ENCODE measurements at places on chromosomes 16 and 17. TPM values are rescaled to one million over a fixed set of nuclear protein-coding genes. Genes with fewer than 3 reads are reported as not detected.

GRCh38 chr16:22646948-22647556 lies 136.4 kb downstream of the NPIPB5 start:
- H3K27me3 ChIP-seq = peaks cover 4% of the 10 kb centered on the region
- H3K4me1 ChIP-seq = no peaks in the 10 kb centered on the region
- no peaks in the 10 kb centered on the region for H3K36me3 ChIP-seq
- no peak overlapping the region for H3K4me3 ChIP-seq
- DNase-seq = no peak

- DNase-seq = no peak
- H3K27ac ChIP-seq = no peak overlapping the region
- H3K27me3 ChIP-seq = no peaks in the 10 kb centered on the region
Observed at GRCh38 chr17:1231456-1231855, 38.8 kb upstream of the BHLHA9 start.

Gene SLC5A10
- total RNA-seq = not detected

DNA sequence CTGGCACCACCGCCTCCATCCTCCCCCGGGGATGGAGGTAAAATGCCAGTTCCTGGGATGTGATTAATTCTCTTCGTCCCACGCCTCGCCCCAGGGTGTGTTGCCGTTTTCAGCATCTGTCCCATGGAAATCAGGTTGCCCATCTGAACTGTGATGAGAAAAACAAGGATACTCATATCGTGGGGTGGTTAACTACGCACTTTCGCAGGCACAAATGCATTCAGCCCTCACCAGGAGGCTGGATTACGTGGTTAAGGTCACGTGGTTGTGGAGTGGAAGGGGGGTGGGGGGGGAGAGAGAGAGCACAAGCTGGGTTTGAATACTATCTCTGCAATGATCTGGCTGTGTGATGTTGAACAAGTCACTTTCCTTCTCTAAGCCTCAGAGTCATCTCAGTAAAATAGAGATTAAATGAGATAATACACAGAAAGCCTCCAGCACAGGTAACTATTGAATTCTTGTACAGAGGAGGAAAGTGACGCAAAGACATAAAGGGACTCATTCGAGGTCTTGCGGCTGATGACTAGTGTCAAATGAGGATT lies 74.7 kb downstream of the BMERB1 start:
- no peak overlapping the region for H3K4me3 ChIP-seq
- H3K27me3 ChIP-seq = no peaks in the 10 kb centered on the region
- H3K4me1 ChIP-seq = no peaks in the 10 kb centered on the region
- no peak overlapping the region for H3K27ac ChIP-seq

Gene KCNH6
- not detected for total RNA-seq

Gene ELMO3
- total RNA-seq = 3.8 TPM

DNA sequence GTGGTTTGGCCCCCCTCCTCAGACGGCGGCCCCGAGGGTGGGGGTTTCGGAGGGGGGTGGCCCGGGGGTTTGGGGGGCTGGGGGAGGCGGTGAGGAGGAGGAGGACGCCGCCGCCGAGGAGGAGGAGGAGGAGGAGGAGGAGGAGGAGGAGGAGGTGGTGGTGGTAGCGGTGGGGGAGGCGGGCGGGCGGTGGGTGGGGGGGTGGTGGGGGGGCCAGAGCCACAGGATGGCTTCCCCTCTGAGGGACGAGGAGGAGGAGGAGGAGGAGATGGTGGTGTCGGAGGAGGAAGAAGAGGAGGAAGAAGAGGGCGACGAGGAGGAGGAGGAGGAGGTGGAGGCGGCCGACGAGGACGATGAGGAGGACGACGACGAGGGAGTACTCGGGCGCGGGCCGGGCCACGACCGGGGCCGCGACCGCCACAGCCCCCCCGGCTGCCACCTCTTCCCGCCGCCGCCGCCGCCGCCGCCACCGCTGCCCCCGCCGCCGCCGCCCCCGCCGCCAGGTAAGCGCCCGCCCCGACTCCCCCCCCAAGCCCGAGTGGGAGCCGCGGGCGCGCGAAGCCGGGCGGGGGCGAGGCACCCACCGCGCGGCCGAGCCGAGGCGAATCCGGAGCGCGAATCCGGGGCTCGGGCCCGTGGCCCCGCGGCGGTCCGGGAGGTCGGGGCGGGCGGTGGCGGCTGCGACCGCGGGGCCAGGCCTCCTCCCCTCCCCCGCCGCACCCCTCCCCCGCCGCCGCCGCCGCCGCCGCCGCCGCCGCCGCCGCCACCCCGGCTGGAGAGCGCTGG lies 3.8 kb upstream of the CHD3 start:
- DNase-seq = no peak
- peak overlapping the region; percentile 77 for H3K27ac ChIP-seq
- H3K4me3 ChIP-seq = peak overlapping the region; percentile 85

- H3K27me3 ChIP-seq = no peaks in the 10 kb centered on the region
- H3K4me3 ChIP-seq = no peak overlapping the region
Observed at GRCh38 chr17:332558-333322, 19.9 kb downstream of the RPH3AL start.

DNA sequence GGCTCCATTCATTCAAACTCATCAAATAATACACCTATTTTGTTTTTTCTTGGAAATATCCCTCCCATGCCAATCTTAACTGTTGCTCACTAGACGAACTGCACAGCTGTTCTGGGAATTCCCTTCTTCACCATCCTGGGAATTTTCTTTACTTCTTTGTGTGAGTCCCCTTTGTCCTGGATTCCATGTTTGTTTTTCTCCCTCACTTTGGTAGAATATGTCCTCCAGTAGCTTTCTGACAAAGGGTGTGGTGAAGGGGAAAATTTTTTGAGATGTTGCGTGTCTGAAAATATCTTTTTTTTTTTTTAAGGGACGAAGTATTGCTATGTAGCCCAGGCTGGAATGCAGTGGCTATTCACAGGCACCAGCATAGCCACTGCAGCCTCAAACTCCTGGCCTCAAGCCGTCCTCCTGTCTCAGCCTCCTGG lies 17.2 kb upstream of the UTP6 start:
- H3K36me3 ChIP-seq = no peaks in the 10 kb centered on the region
- H3K27ac ChIP-seq = no peak overlapping the region
- H3K27me3 ChIP-seq = peaks cover 5% of the 10 kb centered on the region
- H3K4me1 ChIP-seq = peaks cover 3% of the 10 kb centered on the region
- H3K4me3 ChIP-seq = no peak overlapping the region

- no peaks in the 10 kb centered on the region for H3K4me1 ChIP-seq
- peaks cover 5% of the 10 kb centered on the region for H3K27me3 ChIP-seq
- H3K4me3 ChIP-seq = no peak overlapping the region
- no peak for DNase-seq
Observed at GRCh38 chr17:64278614-64279013, 15.6 kb upstream of the TEX2 start.

DNA sequence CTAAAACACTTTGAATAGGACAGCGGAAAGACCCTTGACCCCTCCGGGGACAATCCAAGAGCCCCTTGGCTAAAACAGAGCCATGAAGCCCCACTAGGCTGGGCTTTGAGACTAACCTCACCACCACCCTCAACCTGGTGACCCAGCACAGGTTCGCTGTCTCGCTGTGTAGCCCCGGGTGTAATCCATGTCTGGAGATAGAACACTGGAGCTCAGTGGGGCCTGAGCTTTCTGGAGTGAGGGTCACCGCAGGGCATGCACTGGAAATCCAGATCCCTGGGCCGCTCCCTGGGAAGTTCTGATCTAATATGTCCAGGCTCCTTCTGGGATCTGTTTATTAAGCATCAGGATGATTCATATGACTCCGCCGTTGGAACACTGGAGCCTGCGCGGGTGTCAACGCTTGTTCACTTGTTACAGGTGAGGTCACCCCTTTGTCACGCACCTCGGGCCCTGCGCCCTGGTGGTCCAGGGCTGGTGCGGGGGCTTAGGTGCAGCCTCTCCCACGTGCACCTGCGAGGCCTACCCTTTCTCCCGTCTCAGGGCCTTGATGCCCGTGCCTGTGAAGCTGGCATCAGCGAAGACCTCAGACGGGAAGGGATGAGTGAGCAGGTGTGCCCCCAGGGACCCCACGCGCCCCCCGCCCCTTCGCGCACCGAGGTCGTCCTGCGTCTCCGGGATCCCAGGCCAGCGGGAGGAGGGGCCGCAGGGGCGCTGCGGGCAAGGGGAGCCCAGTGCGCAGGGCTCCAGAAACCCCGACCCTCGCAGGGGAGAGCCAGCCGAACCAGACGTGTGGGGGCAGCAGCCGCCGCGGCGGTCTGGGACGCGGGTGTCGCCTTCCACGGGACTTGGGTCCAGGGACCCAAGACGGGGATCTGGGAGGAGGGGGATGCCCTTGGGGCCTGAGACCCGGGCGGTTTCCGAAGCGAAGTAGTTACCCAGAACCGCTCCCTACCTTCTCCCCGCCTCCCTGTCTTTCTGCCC lies 224.1 kb upstream of the FOXF1 start:
- no peak overlapping the region for H3K4me3 ChIP-seq
- H3K36me3 ChIP-seq = no peaks in the 10 kb centered on the region
- H3K27me3 ChIP-seq = peaks cover 23% of the 10 kb centered on the region
- no peaks in the 10 kb centered on the region for H3K4me1 ChIP-seq

Gene IRX6
- total RNA-seq = not detected

Gene TOB1
- total RNA-seq = 75.4 TPM

DNA sequence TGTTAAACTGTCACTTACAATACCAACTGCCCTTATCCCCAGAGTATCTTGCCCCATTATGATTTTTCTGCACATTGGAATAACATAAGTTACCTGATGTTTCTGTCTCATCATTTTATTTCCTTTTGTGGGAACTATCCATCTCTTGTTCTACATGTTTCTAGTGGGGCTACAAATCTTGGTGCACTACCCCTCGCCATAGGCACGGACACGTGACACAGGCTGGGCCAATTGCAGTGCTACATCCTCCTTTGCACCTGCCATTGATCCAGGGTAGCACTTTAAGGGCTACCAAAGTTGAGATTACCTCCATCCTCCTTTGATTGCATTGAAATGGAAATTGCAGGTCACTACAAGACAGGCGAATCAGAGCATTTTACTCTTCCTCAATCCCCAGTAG lies 14.2 kb upstream of the SYT17 start:
- H3K27me3 ChIP-seq = peaks cover 5% of the 10 kb centered on the region
- H3K4me1 ChIP-seq = no peaks in the 10 kb centered on the region
- no peak overlapping the region for H3K27ac ChIP-seq
- no peaks in the 10 kb centered on the region for H3K36me3 ChIP-seq
- no peak for DNase-seq
- no peak overlapping the region for H3K4me3 ChIP-seq

Gene FADS6
- not detected for total RNA-seq

Gene CACNG1
- not detected for total RNA-seq

- no peak overlapping the region for H3K4me3 ChIP-seq
- H3K27ac ChIP-seq = no peak overlapping the region
- no peaks in the 10 kb centered on the region for H3K4me1 ChIP-seq
- DNase-seq = no peak
- H3K27me3 ChIP-seq = no peaks in the 10 kb centered on the region
Observed at GRCh38 chr17:10337976-10338375, 34.8 kb downstream of the MYH13 start.

- H3K4me3 ChIP-seq = no peak overlapping the region
- no peaks in the 10 kb centered on the region for H3K36me3 ChIP-seq
- no peaks in the 10 kb centered on the region for H3K27me3 ChIP-seq
- DNase-seq = no peak
- no peak overlapping the region for H3K27ac ChIP-seq
- no peaks in the 10 kb centered on the region for H3K4me1 ChIP-seq
Observed at GRCh38 chr17:79983456-79983855, 52.2 kb downstream of the TBC1D16 start.

Gene ZBTB4
- total RNA-seq = 82.7 TPM

Gene KRTAP2-3
- total RNA-seq = not detected

- H3K36me3 ChIP-seq = peaks cover 2% of the 10 kb centered on the region
- peaks cover 10% of the 10 kb centered on the region for H3K4me1 ChIP-seq
- no peak overlapping the region for H3K4me3 ChIP-seq
- H3K27ac ChIP-seq = no peak overlapping the region
- no peak for DNase-seq
Observed at GRCh38 chr17:7862692-7863437, 5.1 kb downstream of the CYB5D1 start.

- no peak overlapping the region for H3K27ac ChIP-seq
- H3K4me3 ChIP-seq = no peak overlapping the region
- H3K27me3 ChIP-seq = no peaks in the 10 kb centered on the region
- no peaks in the 10 kb centered on the region for H3K4me1 ChIP-seq
Observed at GRCh38 chr17:8479431-8479947, 43.8 kb downstream of the NDEL1 start.

Gene PRAC2
- total RNA-seq = not detected

DNA sequence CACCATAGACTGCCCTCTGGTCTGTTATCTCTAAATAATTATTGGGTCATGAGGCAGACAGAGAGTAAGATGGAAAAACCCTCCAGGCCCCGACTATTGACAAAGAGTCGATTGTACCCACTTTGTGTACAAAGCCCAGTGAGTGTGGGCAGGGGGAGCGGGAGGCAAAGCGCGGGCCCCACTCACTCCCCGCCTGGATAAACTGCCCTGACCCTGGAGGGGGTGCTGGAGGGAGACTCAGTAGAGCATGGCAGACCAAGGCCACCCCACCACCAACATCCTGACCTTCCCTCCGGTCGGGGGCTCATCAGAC lies 11.2 kb upstream of the CPSF4L start:
- no peak overlapping the region for H3K27ac ChIP-seq
- H3K4me1 ChIP-seq = no peaks in the 10 kb centered on the region
- no peak overlapping the region for H3K4me3 ChIP-seq
- peaks cover 6% of the 10 kb centered on the region for H3K27me3 ChIP-seq
- no peaks in the 10 kb centered on the region for H3K36me3 ChIP-seq

Gene KRT31
- not detected for total RNA-seq

Gene MINK1
- 156 TPM for total RNA-seq

DNA sequence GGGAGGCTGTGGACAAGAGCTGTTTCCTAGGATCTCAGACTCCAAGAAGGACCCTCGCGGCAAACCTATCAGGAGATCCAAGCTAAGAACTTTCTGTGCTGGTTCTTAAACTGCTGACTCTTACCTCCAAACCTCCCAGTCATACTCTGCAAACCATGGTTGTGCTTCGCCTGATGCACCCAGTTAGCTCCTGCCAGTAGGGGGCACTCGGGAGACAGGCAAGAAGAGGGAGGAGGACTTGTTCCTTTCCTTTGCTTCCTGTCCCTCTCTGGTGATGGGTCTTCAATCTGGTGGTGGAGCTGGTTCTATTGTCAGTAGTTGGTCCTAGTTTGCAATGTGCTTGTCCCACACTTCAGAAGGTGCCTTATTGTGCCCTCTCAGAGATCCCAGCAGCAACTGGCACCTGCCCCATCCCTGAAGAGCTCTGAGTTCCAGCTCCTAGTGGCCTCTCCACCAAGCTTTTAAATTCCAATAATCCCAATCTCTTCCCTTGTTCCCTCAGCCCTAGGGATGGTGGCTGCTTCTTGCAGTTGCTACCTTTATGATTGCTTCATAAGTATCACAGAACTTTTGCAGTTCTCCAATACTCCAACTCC lies 113.5 kb upstream of the RPL38 start:
- no peak overlapping the region for H3K4me3 ChIP-seq
- no peaks in the 10 kb centered on the region for H3K36me3 ChIP-seq
- H3K27ac ChIP-seq = no peak overlapping the region
- H3K27me3 ChIP-seq = no peaks in the 10 kb centered on the region
- DNase-seq = peak; percentile 11

DNA sequence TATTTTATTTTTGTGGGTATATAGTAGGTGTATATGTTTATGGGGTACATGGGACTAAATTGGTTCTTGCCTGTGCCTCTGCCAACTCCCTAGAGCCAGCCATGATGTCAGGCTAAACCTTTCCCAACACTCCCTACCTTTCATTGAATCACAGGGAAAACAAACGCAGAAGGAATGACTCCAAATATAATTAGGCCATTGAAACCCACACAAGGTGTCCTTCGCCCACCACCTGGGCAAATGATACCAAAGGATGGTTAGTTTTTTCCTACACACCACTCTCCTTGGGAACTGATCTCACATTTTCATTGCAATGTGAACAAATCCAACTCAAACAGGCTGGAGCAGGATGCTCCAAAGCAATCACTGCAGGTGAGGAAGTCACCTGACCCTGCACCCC lies 27.5 kb downstream of the WSB1 start:
- no peak overlapping the region for H3K27ac ChIP-seq
- DNase-seq = no peak
- H3K36me3 ChIP-seq = peaks cover 7% of the 10 kb centered on the region
- peaks cover 2% of the 10 kb centered on the region for H3K27me3 ChIP-seq
